ENCODE measurements at places on chromosomes 5 and 9.

DNA sequence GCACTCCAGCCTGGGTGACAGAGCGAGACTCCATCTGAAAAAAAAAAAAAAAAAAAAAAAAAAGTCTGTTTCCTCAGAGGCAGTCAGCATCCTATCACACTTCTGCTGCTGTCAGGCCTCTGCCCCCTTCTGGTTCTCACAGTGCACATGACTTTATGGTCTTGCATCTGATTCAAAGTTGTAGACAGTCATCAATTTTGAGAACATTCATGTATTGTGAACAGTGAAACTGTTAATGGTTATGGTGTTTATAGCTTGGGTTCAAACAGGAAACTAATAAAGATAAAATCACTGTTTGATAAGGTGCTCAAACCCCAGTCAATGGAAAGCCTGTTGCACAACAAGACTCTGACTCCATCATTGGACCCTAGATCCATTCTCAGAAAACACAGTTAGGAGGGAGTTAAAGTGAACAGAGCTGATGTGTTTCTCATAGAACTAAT, 61.4 kb downstream of the FOXD1 start:
- DNase-seq = no peak

DNA sequence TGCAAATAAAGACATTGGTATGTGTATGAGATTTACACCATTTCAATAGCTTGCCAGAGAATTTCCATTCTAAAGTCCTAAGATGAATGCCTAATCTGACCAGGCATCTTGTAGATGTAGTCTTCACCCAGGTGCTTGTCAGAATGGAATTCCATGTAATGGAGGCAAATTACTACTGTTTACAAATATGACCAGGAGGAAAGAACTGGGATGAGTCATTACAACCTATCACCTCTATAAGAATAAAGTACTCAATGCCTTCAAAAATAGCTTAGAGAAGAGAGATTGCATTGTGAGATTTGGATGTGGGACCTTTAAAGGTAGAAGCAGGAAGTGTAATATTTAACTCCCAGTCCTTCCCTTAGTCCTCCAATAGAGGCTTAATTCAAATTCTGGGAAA, 507.0 kb upstream of the PTGER4 start:
- DNase-seq = no peak

GRCh38 chr9:96006961-96007360, 131.5 kb downstream of the ERCC6L2 start:
- DNase-seq = no peak

GRCh38 chr5:32703957-32704356, 7.2 kb upstream of the NPR3 start:
- DNase-seq = no peak

GRCh38 chr5:129377504-129377903, 82.6 kb upstream of the ADAMTS19 start:
- DNase-seq = no peak

All from bone marrow (tissue), 2 donors.